Diencephalon (tissue), 1 donor: ENCODE measurements at places on chromosomes 5 and 9. TPM values are rescaled to one million over a fixed set of nuclear protein-coding genes. Genes with fewer than 3 reads are reported as not detected.

Gene FLT4
- total RNA-seq: 2.5 TPM

Gene RANBP3L
- 15.5 TPM for total RNA-seq

Gene UBE2D2
- 122 TPM for total RNA-seq

Gene GPX8
- 4.2 TPM for total RNA-seq

Gene TLX3
- total RNA-seq: not detected

Gene SPINK4
- total RNA-seq: not detected

Gene CCL21
- not detected for total RNA-seq

Gene TRIO
- total RNA-seq: 286 TPM
